ENCODE measurements at places on chromosomes 5 and 9.

DNA sequence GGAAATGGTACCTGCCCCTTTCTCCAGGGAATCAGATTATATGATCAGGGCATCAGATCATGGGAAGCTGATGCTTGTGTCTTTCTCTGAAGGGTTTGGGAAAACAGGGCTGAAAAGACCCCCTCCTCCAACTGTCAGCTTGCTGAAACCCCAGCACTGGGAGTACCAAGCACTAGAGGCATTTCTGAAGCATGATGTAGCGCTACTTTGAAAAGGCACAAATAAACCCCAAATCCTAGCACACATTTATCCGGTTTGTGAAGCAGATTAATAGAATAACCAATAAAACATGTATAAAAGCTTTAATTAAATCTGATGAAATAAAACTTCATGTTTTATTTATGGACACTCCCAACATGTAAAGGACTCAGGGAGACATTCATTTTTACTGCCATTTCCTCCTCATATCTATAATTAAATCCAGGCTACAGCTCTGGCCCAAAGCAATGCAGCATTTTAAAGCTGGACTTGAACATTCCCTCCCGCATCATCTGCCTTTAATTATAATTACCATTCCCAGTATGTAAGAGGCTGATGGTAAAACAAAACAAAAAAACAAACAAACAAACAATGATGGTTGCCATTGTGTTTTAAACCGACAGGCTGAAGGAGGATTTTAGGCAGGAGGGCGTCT, 298.2 kb upstream of the RFX3 start:
- DNase-seq = no peak

DNA sequence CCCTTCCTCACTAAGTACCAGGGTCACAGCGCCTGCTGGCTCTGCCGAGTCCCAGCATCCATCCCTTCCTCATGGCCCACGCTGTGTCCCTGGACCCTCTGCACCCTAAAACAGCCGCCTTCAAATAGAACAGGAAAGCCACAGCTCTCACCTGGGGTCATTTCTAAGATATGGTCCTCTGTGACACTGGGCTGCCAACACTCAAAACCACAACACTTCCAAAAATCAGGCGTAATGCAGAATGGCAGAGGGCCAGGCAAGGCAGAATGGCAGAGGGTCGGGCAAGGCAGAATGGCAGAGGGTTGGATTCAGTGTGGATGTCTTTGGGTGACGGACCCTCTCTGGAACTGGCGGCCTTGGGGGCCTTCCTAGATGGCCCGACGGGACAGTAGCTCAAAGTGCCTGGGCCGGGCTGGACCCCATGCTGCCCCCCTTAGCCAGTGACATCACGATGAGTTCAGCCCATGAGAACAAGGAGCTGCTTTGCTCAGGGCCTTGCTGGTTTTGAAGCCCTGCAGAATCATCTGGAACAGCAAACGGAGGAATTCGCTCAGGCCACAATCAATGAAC, 35.3 kb downstream of the ZDHHC11B start:
- no peak for DNase-seq

- peak; percentile 41 for DNase-seq
Observed at GRCh38 chr5:139637438-139638089, 10.6 kb upstream of the CXXC5 start.

- no peak for DNase-seq
Observed at GRCh38 chr5:93777620-93778019, 36.2 kb upstream of the POU5F2 start.

DNA sequence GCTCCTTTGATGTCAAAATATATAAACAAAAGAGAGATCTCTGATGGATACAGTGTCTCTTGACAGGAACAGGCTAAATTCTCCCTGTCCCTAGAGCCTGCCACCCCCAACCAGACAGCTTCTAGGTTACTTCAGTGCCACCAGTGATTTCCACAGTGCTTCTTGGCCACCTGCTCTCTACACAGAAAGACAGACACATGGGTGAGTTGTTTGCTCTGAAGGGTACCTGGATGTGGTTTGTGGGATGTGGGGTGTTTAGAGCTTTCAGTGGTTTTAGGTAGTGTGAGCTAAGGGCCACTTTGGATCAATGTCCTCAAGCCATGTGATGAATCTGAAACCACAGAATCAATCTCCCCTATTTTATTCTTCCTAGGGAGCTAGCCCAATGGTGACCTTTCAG, 125.4 kb downstream of the ANKRD18B start:
- no peak for DNase-seq
